GM06990 (cell line): ENCODE measurements at places on chromosomes 2 and 18.

DNA sequence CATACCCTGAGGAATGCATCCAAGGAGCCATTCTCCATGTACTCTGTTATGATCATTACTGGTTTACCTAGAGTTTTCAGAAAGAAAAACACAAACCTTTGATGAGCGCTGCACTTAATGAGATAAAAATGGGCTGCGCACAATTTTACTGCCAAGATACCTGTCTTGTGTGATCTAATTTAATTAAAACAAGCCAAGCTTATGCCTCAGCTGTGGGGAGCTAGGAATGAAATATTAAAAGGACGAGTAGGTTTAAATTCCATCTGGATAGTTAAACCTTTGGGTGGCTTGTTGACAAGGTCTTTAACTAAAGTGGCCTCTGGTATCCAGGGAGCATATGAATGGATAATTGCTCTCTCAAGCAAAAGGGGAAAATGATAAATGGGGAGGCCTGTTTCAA is 135.0 kb downstream of the EPHA4 start:
- no peak for DNase-seq

GRCh38 chr2:120448436-120448835 is 102.5 kb downstream of the INHBB start:
- DNase-seq = no peak

GRCh38 chr2:16750175-16750924 is 84.7 kb upstream of the CYRIA start:
- DNase-seq = no peak

DNA sequence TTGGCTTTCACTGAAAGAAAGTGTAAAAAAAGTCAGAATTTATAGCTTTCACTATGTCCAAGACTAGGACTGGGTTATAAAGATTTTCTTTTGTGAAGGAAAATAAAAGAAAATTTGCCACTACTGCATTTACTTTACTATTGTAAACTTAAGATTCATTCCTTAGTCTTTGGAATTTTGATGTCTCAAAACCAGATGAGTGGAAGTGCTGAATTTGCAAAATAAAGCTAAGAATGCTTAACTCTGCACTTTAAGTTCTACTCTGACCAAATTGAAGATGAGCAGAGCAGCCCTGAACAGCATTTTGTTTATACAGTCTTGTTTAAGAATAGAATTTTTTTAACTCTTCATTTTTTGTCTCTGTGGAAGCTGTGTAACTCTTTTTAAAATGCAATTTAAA is 102.4 kb downstream of the ICA1L start:
- no peak for DNase-seq

DNA sequence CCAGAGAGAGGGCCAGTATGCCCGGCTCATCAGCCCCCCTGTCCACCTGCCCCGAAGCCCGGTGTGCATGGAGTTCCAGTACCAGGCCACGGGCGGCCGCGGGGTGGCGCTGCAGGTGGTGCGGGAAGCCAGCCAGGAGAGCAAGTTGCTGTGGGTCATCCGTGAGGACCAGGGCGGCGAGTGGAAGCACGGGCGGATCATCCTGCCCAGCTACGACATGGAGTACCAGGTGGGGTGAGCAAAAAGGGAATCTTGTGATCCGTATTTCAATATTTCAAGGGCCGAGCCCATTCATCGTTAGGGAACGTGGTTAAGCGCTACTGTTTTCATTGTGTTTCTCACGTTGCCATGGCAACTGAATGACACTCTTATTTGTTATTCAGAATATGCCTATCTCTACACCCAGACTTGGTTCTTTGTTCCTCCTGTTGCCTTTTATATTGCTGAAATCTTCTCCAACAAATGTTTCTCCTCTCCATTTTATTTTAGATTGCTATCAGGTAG is 81.5 kb downstream of the NRP2 start:
- peak; percentile 26 for DNase-seq

- no peak for DNase-seq
Measured at GRCh38 chr18:50869150-50869549, 9.8 kb upstream of the ME2 start.

GRCh38 chr18:66916834-66917233 is 312.9 kb upstream of the CDH19 start:
- DNase-seq = no peak

- DNase-seq = no peak
Measured at GRCh38 chr2:56483081-56483480, 299.3 kb downstream of the CCDC85A start.

- DNase-seq = no peak
Measured at GRCh38 chr2:10186868-10187535, 64.5 kb downstream of the RRM2 start.

- no peak for DNase-seq
Measured at GRCh38 chr2:145000376-145000775, 480.5 kb upstream of the ZEB2 start.

- DNase-seq = no peak
Measured at GRCh38 chr2:23446916-23447315, 61.9 kb downstream of the KLHL29 start.

- no peak for DNase-seq
Measured at GRCh38 chr2:219545295-219545942, 1.6 kb downstream of the TMEM198 start.

- DNase-seq = no peak
Measured at GRCh38 chr2:61993422-61994024, 88.0 kb downstream of the COMMD1 start.

- no peak for DNase-seq
Measured at GRCh38 chr2:223053484-223054192, 1.6 kb downstream of the KCNE4 start.

DNA sequence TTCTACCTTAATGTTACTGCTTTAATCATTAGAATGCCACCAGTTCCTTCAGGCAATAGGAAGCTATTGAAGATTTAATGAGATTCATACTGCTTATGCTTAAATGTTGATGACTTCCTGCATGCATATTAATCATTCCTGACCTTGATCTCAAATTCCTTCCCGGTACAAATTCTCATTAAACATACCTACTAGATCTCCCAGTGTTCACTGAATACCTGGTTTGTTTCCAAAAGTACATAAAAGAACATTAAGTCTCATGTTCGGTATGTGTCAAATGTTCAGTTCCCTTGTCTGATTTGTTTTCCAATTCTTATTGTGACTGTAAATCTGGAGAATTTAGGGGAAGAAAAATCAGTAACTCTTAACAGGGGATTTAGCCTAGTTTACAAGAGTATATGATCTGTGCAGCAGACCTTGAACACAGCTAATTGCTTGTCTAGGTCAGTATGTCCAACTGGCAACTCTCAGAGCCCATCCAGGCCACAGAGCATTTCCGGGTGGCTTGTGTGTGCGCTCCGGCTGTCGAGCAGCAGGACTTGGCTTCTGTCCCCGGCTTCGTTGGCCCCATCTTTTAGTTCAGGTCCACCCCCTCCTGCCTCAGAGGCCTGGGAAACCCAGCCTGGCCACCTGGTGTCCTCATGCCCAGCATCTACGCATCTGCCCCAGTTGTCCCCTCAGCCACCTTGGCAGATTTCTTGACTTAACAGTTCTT is 13.1 kb downstream of the METAP1D start:
- DNase-seq = no peak

DNA sequence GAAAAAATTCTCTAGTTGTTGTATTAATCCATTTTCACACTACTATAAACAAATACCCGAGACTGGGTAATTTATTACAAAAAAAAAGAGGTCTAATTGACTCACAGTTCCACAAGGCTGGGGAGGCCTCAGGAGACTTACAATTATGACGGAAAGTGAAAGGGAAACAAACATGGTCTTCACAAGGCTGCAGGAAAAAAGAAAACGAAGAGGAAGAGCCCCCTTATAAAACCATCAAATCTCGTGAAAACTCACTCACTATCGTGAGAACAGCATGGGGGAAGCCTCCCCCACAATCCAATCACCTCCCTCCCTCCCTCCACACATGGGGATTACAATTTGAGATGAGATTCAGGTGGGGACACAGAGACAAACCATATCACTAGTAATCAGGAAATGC is 61.7 kb upstream of the SPTBN1 start:
- no peak for DNase-seq

DNA sequence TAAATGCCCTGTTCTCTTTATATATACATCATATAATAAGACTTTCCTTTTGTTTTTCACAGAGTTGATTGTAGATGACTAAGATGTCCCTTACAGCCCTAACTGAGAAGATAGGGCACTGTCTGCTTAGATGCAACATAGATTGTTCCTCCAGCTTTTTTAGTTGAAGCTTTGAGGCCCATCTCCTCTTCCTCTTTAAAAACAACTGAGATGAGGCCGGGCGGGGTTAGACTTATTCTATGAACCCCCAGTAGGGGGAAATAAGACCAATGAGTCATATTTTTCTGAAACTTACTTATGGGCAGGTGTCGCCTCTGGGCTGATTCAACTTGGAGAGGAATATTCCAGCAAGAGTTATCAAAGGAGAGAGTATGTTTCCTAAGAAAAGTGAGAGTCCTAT is 84.6 kb downstream of the FBXO15 start:
- no peak for DNase-seq

DNA sequence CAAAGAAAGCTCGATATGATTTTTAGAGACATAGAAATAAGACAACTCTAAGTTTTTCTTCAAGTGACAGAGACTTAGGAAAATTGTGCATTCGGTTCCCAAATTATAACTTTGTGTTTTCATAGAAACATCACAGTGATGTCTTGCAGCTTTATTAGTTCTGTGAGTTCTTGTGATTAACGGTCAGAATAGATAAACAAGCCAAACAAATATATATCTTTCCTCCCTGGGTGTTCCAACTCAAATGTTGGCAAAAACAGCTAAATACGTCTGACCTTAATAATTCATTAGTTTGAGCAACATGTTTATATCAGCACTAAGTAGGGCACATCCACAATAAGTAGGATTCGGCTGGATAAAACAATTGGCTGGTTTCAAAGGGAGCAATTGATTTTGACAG is 47.6 kb downstream of the DTNA start:
- no peak for DNase-seq

DNA sequence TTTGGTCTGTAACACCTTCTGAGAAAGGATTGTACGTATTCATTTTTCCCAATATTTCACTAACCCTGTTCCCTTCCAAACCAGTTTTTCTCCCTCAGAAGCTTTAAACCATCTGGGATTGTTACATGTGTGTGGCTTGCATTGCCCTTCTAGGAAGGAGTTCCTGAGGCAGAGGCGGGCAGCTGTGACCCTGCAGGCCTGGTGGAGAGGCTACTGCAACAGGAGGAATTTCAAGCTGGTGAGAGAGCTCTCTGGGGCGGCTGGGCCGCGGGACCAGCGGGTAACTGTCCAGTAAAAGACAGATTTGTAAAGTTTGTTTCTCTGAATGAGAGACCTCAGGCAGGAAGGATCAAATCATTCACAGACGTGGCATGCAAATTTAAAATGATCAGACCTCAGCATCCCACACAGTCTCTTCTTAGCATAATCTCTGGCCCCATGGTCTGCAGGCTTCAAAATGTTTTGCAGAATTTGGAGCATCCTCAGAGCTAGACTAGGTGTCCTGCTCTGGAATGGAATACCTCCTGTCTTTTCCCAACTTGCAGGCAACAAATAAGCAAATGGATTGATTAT is 40.2 kb upstream of the GPR17 start:
- no peak for DNase-seq

- DNase-seq = no peak
Measured at GRCh38 chr2:43906448-43907109, 67.8 kb downstream of the ABCG8 start.

GRCh38 chr2:53877556-53877955 is 17.8 kb upstream of the GPR75 start:
- no peak for DNase-seq

- no peak for DNase-seq
Measured at GRCh38 chr2:205878999-205879762, 196.9 kb downstream of the NRP2 start.

DNA sequence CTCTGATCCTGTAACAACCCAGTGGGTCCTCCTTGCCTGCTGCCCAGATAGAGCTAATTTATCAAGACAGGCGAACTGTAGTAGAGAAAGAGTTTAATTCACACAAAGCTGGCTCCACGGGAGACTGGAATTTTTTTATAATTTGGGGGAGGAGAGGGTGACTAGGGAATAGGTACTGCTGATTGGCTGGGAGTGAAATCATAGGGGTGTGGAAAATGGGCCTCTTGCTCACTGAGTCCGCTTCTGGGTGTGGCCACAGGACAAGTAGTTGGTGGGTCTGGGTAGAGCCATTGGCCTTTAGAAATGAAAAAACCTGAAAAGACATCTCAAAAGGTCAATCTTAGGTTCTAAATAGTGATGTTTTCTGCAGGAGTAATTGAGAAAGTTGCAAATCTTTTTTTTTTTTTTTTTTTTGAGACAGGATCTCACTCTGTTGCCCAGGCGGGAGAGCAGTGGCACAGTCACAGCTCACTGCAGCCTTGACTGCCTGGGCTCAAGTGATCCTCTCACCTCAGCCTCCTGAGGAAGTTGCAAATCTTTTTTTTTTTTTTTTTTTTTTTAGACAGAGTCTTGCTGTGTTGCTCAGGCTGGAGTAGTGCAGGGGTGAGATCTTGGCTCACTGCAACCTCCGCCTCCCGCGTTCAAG is 14.4 kb upstream of the UGGT1 start:
- DNase-seq = no peak

GRCh38 chr2:212970132-212970531 is 181.3 kb downstream of the IKZF2 start:
- no peak for DNase-seq

- DNase-seq = no peak
Measured at GRCh38 chr2:42545023-42545721, 23.3 kb upstream of the MTA3 start.

DNA sequence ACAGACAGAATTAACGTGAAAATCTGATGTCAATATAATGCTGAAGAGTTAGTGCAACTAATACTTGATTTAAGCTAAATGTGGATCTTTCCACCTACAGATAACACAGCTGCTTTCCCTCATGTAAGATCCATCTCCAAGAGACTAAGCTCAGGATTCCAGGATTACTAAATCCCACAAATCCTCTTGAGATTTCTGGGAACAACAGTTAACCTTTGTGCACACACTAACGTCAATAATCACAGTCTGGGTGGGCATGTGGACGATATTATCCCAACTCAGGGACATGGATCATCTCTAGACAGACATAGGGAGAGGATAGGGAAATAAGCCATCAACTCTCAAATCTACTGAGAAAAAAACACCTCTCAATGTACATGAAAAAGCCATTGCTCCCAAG is 432.6 kb downstream of the SATB2 start:
- no peak for DNase-seq

GRCh38 chr2:227783404-227784138 is 30.1 kb upstream of the CCL20 start:
- peak; percentile 55 for DNase-seq

- no peak for DNase-seq
Measured at GRCh38 chr2:196594158-196594557, 45.4 kb upstream of the CCDC150 start.

- no peak for DNase-seq
Measured at GRCh38 chr2:107323946-107324565, 438.1 kb upstream of the ST6GAL2 start.

DNA sequence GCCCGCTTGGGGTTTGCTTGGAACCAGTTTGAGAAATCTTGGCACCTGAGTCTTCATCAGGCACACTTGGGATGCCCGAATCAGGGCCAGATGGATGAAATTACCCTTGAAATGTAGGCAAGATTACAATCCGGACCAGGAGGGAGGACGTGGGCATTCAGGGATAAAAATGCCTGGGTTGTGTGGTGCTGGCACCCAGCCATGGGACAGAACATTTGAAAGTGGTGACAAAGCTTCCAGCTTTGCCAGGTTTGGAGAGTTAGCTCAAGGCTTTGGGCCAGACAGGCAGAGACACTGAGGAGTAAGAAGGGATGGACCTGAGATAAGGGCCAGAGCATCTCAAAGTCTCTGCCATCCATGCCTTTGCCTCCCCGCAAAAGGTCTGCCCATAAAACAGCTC is 182.2 kb downstream of the TTC32 start:
- DNase-seq = no peak

GRCh38 chr2:218256612-218257350 is 4.0 kb upstream of the GPBAR1 start:
- no peak for DNase-seq
